IgD-negative memory B cell (primary cell): ENCODE measurements at places on chromosomes 13 and 19. TPM values are rescaled to one million over a fixed set of nuclear protein-coding genes. Genes with fewer than 3 reads are reported as not detected.

The PEAK3 gene
- 0.26 TPM for polyA plus RNA-seq

The PSG7 gene
- not detected for polyA plus RNA-seq

The PGLYRP1 gene
- polyA plus RNA-seq: not detected

The ZSCAN4 gene
- polyA plus RNA-seq: not detected
